Thyroid gland (tissue), 4 donors: ENCODE measurements at places on chromosomes 1 and 21.
A peak's percentile ranks its signal among the peaks of the same experiment; 100 is the strongest.

DNA sequence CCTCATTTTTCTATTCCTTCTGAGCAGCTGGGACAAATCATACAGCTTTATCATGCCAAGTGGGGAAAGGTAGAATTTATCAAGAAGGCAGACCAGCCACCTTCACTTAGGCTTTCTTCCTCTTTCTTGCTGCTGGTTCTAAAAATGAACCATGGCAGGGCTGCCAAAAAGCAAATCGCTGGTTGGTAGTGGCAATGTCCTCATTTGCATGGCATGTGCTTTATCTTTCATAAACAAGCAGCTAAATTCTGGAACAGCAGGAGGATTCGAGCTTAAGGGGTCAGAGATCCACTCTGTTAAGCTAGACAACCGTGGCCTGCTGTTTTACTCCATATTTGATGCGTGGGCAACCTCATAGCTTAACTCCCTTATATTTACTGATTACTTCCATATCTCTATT is 91.3 kb downstream of the RPE65 start:
- no peak overlapping the region for H3K27ac ChIP-seq
- H3K4me3 ChIP-seq: no peak overlapping the region
- no peaks in the 10 kb centered on the region for H3K4me1 ChIP-seq
- no peaks in the 10 kb centered on the region for H3K36me3 ChIP-seq
- no peaks in the 10 kb centered on the region for H3K27me3 ChIP-seq
- no peak for DNase-seq

DNA sequence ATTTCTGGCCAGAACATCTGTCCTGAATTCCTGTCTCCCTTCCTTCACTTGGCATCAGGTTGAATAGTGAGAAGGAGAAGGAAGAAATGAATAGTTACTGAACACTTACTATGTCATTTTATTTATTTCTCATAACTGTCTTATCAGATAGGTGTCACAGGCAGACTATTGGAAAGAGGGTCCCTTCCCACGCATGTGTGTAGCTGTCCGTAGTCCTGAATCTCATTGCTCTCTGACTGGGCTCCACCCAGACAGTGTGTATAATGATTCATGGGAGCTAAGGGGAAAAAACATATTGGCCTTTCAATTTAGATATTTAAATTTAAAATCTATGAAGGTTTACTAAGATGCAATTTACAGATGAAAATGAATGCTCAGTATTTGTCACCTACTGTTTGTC is 86.1 kb downstream of the OMA1 start:
- no peak overlapping the region for H3K27ac ChIP-seq
- no peak overlapping the region for H3K4me3 ChIP-seq
- H3K36me3 ChIP-seq: no peaks in the 10 kb centered on the region
- no peaks in the 10 kb centered on the region for H3K27me3 ChIP-seq

DNA sequence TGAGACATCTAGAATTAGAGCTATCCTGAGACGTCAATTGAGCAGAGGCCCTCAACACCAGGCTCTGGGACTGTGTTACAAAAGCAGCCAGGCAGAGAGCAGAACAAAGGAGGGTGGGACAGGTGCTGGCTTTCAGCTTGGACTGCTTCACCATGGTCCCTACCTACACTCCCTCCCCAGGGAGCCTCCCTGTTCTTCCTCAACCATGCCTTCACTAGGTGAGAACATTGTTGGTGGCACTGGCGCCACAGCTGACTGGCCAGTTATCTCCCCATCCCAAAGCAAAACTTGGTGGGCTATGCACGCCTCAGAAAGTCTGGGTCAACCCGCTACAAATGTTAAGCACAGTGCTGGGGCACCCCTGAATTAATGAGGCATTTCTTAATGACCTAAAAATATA is 87.8 kb downstream of the NMNAT2 start:
- no peaks in the 10 kb centered on the region for H3K36me3 ChIP-seq
- peak overlapping the region; percentile 72 for H3K27ac ChIP-seq
- H3K4me1 ChIP-seq: peaks cover 10% of the 10 kb centered on the region

DNA sequence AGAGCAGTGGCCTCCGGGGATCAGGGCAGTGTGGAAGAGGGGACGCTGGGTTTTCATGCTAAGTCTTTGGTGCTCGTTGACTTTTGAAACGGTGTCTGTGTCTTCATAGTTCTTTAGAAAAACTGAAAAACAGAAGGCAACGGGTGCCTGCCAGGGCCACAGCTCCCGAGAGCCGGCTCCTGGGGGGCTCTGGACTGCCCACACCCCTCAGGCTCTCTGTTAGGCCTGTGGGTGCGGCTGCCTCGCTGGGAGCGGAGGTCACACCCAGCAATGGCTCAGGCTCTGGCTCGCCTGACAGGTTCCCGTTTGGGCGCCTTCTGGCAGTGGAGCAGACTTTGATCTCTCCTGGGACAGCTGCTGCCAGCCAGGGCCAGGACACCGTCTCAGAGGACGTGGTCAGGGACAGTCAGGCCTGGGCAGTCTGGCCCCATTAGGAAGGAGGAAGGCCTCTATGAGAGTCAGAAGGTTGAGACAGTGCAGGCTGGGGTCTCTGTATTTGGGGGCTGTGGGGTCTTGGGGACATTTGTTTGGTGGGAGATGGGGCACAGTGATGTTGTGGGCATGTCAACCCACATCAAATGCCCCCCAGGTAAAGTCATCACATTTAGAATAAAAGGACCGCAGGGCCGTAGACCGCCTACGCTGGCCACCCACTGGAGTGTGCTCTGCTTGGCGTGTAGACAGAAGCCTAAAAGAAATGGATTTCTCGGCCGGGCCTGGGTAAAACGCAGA is 5.6 kb downstream of the ARHGEF16 start:
- DNase-seq: no peak
- no peaks in the 10 kb centered on the region for H3K27me3 ChIP-seq
- no peak overlapping the region for H3K27ac ChIP-seq

GRCh38 chr1:104878203-104878909 is 1128.7 kb downstream of the AMY1C start:
- no peak for DNase-seq
- no peak overlapping the region for H3K4me3 ChIP-seq
- no peaks in the 10 kb centered on the region for H3K4me1 ChIP-seq
- H3K27ac ChIP-seq: no peak overlapping the region
- no peaks in the 10 kb centered on the region for H3K36me3 ChIP-seq

DNA sequence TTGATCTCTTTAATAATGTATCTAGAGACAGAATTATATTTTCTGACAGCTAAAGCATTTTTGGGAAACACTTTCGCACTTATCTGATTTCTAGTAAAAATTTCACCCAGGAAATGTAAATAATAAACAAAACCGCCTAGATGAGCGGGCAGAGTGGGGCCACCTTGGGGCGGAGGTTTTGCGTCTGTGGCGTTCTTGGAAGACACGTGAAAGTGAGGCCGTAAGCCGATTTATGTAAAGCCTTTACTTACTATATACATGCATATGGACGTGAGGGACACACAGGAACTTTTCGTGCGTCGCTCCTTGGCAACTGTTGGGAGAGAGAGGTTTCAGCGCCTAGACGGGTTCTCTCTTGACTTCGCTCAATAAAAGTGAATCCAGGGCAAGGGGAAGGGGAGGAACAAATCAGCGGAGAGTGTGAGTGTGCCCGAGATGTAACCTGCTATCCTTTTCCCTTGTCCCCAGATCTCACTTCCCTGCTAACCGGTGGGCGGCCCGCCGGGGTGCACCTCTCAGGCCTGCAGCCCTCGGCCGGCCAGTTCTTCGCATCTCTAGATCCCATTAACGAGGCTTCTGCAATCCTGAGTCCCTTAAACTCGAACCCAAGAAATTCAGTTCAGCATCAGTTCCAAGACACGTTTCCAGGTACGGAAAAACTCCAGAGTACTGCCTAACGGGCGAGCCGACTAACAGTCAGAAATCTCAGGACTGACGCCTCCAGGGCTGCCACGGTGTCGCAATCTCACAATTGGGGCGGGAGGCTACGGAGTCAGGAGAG is 1.7 kb downstream of the HLX start:
- H3K4me3 ChIP-seq: peak overlapping the region; percentile 74
- peaks cover 11% of the 10 kb centered on the region for H3K36me3 ChIP-seq
- H3K27me3 ChIP-seq: no peaks in the 10 kb centered on the region
- H3K27ac ChIP-seq: peak overlapping the region; percentile 98

- no peaks in the 10 kb centered on the region for H3K4me1 ChIP-seq
- no peak overlapping the region for H3K4me3 ChIP-seq
- no peaks in the 10 kb centered on the region for H3K36me3 ChIP-seq
- H3K27ac ChIP-seq: no peak overlapping the region
Observed at GRCh38 chr1:47423872-47424271, 7.8 kb downstream of the FOXE3 start.

DNA sequence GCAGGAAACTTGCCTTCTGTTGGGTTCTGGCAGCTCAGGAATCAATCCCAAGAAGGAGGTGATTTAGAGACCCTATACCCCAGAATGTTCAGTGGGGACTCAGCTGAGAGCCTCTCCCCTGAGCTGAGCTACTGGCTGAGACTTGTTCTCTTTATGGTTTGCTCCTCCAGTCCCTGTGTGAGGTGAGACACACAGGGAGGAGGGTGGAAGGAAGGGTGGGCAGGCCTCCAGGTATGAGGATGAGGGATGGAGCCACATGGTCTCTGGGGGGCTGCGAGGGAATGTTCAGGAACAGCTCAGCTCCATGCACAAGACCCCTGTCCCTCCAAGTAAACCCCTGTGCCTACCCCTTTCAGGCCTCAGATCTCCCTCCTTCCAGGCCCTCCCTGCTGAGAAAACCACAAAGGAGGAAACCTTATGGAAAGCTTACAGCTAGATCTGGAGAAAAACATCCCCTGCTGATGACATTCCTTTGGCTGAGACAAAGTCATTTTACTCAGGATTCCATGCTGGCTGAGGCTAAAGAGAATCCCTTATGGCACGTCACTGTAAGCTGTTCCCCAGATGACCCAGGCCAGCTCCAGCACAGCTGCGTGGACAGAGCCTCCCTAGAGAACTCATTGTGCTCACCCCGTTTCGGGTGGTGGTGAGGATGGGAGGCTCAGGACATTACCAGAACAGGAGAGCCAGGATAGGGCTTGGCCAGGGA is 91.5 kb upstream of the IPO9 start:
- H3K4me1 ChIP-seq: peaks cover 69% of the 10 kb centered on the region
- H3K27me3 ChIP-seq: no peaks in the 10 kb centered on the region
- no peak for DNase-seq
- H3K36me3 ChIP-seq: no peaks in the 10 kb centered on the region

DNA sequence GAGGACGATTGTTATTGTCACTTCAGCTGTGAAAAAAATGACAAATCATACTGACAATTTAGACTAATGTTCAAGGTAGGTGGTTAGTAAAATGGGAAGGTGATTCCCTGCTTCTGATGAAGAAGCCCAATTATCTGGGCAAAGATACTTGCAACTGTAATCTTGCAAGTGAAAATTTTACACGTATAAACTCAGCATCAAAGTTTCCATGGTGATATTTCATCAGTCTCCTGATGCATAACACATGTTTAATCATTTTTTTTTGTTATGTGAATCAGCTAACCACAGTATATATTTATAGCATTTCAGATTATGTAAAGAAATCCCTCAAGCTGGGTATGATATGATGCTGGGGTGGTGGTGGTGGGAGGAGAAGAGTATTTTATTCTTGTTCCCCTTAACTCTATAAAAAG is 16.4 kb upstream of the KCNK1 start:
- no peak overlapping the region for H3K27ac ChIP-seq
- no peaks in the 10 kb centered on the region for H3K27me3 ChIP-seq
- no peak for DNase-seq
- H3K4me1 ChIP-seq: peaks cover 6% of the 10 kb centered on the region
- no peaks in the 10 kb centered on the region for H3K36me3 ChIP-seq

DNA sequence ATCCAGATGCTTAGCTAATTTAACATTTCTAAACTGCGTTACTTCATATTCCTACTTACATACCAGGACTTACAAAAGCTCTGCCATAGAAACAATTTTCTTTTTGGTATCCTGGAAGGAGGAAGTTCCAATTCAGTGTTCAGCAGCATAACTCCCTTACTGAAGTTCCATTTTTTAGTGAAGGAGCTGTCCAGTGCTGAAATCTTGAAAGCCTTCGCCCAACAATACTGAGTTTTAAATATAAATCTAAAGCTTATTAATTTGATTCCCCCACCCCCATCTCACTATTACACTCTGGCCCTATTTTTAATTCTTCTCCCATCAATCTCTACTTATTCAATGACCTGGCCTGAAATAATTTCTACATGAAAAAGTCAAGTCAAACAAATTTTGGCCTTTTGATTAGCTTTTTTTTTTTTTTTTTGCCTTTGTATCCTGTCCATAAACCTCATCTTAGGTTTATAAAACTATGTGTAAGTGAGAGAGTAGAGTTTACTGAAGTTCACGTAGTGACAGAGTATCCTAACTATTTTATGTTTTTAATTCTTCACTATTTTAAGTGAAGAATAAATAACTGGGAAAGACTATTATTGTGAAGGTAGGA is 323.0 kb upstream of the PLD5 start:
- no peaks in the 10 kb centered on the region for H3K27me3 ChIP-seq
- no peaks in the 10 kb centered on the region for H3K4me1 ChIP-seq
- H3K27ac ChIP-seq: no peak overlapping the region
- no peak for DNase-seq

GRCh38 chr1:77316966-77317365 is 35.1 kb downstream of the AK5 start:
- no peaks in the 10 kb centered on the region for H3K27me3 ChIP-seq
- no peaks in the 10 kb centered on the region for H3K36me3 ChIP-seq
- no peak for DNase-seq
- H3K4me1 ChIP-seq: no peaks in the 10 kb centered on the region

- no peaks in the 10 kb centered on the region for H3K36me3 ChIP-seq
- H3K4me3 ChIP-seq: no peak overlapping the region
- no peak overlapping the region for H3K27ac ChIP-seq
- H3K4me1 ChIP-seq: no peaks in the 10 kb centered on the region
Observed at GRCh38 chr21:44530903-44531605, 8.9 kb downstream of the KRTAP10-1 start.

DNA sequence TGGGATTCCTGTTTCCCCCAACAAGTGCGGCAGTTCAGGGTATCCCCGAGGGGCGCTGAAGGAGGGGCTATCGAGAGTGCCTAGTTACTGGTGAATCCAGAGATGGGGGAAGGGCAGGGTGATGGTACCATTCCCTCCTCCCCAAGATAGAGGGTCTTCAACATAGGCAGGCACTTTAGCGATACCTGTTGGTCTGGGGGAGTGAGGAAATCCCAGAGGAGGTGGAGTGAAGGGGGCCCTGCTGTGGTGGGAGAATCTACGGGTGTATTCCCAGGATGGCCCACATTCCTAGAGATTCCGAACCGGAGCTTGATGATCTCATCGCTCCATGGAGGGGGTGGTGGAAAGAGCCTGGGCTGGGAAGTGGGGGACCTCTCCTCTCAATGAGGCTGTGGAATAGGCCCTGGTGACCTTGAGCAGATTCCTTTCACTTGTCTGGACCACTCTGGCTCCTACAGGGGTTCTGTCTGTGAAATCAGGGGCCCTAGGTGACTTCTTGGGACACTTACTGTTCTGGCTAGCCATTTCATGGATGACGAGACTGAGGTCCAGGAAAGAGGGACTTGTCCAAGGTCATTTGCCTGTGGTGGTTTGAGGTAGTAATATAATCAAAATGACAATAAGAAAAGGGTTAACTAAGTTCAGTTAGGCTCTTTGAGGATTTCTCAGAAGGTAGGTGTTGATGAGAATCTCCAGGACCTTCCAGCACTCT is 52.7 kb upstream of the SYNC start:
- H3K27me3 ChIP-seq: no peaks in the 10 kb centered on the region
- peak overlapping the region; percentile 26 for H3K4me3 ChIP-seq
- DNase-seq: peak; percentile 55
- peak overlapping the region; percentile 88 for H3K27ac ChIP-seq
